PC-3 (cell line): ENCODE measurements at places on chromosomes 13 and 19. TPM values are rescaled to one million over a fixed set of nuclear protein-coding genes. Genes with fewer than 3 reads are reported as not detected.
A peak's percentile ranks its signal among the peaks of the same experiment; 100 is the strongest.

GRCh38 chr13:73742982-73743381, 391.2 kb downstream of the KLF12 start:
- no peaks in the 10 kb centered on the region for H3K4me1 ChIP-seq
- DNase-seq: no peak
- no peak overlapping the region for H3K4me3 ChIP-seq
- H3K27me3 ChIP-seq: no peaks in the 10 kb centered on the region
- no peak overlapping the region for H3K27ac ChIP-seq

GRCh38 chr19:17671906-17672305, 16.2 kb downstream of the UNC13A start:
- no peak overlapping the region for H3K27ac ChIP-seq
- H3K4me1 ChIP-seq: no peaks in the 10 kb centered on the region
- peak; percentile 68 for DNase-seq
- H3K36me3 ChIP-seq: no peaks in the 10 kb centered on the region
- no peaks in the 10 kb centered on the region for H3K27me3 ChIP-seq

DNA sequence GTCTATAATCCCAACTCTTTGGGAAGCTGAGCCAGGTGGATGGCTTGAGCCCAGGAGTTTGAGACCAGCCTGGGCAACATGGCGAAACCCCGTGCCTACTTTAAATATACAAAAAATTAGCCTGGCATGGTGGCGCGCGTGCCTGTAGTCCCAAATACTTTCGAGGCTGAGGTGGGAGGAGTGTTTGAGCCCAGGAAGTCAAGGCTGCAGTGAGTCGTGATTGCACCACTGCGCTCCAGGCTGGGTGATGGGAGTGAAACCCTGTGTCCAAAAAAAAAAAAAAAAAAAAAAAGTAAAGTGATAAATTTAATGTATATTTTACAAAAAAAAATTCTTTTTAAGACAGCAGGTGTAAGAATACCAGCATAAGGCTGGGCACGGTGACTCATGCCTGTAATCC, 17.6 kb downstream of the TMEM38A start:
- no peaks in the 10 kb centered on the region for H3K4me1 ChIP-seq
- H3K27ac ChIP-seq: no peak overlapping the region
- DNase-seq: no peak
- 0 out of 2 replicates have a peak, but pooled peaks cover 5% of the 10 kb centered on the region for H3K36me3 ChIP-seq
- no peak overlapping the region for H3K4me3 ChIP-seq

The C3 gene
- total RNA-seq: 13.3 and 16.9 TPM in 2 replicates

The IGFL2 gene
- total RNA-seq: not detected in 2 replicates
